Stimulated activated CD8-positive, alpha-beta memory T cell treated with anti-CD3 and anti-CD28 coated beads, Interleukin-2, amount 100 ng/mL, for 1 hour (primary cell): ENCODE measurements at places on chromosomes 12 and 14.

- DNase-seq: no peak
Measured at GRCh38 chr12:67275380-67275913, 6.3 kb downstream of the CAND1 start.

DNA sequence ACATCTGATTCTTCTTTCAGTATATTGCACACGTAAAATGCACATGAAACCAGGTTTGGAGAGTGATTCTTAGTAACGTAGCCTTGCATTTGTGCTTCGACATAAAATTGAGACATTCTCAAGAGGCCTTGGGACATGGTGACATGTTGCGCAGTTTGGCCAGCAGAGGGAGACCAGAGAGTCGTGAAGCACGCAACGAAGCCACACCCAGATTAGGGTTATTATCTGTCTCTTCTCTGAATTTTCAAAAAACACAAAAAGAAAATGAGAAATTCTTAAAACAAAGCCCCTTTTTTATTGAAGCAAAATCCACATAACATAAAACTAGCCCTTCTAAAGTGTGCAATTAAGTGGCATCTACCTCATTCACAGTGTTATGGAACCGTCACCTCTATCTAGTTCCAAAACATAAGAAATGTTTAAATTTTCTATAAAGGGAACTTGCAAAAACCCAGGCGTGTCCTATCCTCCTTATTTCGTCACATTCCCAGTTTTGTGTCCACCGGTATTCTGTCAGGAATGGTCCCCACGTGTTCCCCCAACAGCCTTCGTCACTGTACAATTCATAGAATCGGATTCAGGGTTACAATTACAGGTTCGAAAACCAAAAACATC is 108.8 kb upstream of the ATF7IP start:
- peak; percentile 58 for DNase-seq

DNA sequence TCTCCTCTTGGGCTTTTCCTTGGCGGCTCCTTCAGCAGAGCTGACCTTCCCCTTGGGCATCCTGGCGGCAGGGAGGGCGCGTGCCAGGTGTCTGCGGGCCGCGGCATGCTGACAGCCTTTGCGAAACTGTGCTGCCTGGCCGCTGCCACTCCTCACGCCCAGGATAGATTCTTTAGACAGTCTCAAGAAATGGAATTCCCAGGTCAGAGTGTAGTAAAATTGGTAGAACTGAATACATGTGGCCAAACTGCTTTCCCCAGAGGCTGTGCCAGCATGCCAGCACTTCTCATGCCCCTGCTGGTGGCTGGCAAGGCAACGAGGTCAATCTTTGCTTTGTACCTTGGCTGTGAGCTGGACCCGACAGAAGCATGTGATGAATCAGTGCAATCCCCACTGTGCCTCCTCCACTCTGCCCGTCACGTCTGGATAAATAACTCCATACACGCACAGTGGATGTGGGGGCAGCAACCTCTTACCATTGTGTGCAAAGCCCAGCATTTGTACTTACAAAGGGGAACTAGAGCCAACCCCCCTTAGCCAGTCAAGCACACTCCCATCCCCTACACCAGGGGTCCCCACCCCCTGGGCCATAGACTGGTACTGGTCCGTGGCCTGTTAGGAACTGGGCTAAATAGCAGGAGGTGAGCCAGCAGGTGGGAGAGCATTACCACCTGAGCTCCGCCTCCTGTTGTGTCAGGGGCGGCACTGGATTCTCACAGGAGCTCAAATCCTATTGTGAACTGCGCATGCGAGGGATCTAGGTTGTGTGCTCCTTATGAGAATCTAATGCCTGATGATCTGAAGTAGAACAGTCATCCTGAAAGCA is 90.9 kb downstream of the ACTN1 start:
- no peak for DNase-seq

GRCh38 chr14:57479197-57479596 is 14.5 kb downstream of the CCDC198 start:
- DNase-seq: no peak

DNA sequence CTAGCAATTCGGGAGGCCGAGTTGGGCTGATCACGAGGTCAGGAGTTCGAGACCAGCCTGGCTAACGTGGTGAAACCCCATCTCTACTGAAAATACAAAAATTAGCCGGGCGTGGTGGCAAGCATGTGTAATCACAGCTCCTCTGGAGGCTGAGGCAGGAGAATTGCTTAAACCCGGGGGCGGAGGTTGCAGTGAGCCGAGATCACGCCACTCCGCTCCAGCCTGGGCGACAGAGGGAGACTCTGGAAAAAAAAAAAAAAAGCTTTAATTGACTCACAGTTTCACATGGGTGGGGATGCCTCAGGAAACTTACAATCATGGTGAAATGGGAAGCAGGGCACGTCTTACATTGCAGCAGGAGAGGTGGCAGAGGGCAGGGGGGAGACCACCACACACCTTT is 30.6 kb upstream of the SLC2A3 start:
- no peak for DNase-seq

DNA sequence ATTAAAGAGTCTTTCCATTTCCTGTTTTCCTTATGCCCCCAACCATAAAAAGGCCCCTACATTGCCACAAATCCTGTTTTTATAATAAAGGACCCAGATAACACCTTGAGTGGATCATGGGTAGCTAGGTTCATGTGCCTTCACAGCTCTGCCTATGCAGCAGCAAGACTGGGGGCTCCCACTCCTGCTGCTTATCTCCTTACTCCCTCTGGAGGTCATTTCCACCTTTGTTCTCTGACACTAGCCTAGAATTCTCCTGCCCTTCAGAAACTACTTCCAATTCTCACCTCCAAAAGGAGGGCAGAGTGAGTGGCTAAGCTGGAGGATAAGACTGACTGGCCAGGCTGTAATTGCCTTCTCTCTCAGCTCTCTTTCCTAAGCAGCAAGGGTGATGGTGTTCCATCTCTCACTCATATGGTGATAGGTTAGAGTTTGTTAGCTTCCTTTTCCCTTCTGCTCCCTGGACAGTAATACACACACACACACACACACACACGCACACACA is 20.0 kb upstream of the STAC3 start:
- no peak for DNase-seq

- DNase-seq: no peak
Measured at GRCh38 chr14:60705100-60705499, 19.1 kb downstream of the SIX4 start.

GRCh38 chr14:50060871-50061663 is 55.3 kb downstream of the VCPKMT start:
- peak; percentile 17 for DNase-seq

GRCh38 chr12:8692573-8692972 is 5.2 kb upstream of the RIMKLB start:
- no peak for DNase-seq

- no peak for DNase-seq
Measured at GRCh38 chr12:91804533-91804932, 341.1 kb downstream of the BTG1 start.

- no peak for DNase-seq
Measured at GRCh38 chr14:54177641-54178621, 218.9 kb upstream of the CDKN3 start.

DNA sequence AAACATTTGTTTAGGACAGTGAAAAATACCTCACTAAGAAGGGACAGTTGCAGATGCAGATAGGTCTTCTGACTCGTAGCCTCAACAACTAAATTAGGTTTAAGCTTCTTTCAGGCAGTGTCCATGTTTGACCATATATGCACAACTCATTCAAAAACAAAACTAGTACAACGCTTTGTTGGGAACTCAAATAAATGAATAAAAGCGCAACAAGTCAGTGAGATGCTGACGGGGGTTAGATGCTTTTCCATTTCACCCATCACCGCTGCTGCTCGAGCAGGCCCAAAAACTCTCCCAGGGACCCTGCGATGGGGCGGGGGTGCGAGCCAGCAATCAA is 633 bp downstream of the RPAP3 start:
- no peak for DNase-seq

DNA sequence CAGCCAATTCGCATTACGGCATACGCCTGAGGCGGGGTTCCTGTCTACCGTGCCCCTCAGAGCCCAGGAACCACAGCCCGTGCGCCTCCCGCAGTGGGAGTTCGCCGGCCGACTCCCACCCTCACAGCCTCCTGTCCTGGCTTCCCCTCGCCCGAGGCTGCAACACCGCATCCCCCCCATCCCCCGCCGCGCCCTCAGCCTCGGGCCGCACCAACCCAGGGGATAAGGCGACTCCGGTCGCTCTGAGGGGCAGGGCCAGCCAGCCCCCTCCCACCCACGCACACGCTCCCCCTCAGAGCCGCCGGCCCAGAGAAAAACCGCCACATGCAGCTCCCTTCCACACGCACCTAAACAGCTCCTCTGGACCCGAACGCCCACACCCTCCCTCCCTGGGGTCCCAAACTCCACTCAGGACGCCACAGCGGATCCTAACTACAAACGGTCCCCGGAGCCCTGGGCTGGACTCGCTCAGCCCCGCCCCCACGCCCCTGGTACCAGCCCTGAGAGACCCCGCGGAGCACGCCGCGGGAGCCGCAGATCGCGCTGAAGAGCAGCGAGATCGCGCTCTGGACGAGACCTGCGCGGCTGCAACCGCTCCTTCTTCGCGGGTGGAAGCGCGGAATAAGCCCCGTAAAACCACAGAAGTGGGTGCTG is at the start of gene C14orf39:
TSS of gene C14orf39 (minus strand) at position 466 of the 654 bp plus-strand sequence. CDS start 985 bp downstream, outside the sequence.
- DNase-seq: no peak

- DNase-seq: no peak
Measured at GRCh38 chr12:25320123-25321006, 69.6 kb upstream of the KRAS start.
